ENCODE measurements at places on chromosomes 5 and 9.

DNA sequence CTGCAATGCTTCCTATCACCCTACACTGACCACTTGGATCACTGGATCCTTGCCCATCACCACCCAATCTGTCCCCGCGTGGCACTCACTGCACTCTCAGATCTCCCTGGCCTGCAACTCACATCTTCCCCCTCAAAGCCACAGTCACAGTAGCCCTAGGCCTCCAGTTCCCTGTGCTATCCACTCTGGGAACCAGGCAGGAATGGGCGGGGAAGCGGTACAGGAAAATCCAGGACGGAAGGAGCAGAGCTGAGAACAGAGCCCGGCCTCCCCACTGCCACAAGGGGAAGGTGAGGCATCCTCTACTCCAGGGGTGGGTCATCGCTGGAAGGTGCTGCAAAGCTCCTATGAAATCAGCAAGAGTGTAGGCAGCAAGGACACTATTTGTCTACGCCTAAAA, 102.6 kb downstream of the ESM1 start:
- no peak for DNase-seq

- DNase-seq = no peak
Observed at GRCh38 chr5:6452622-6453504, 4.2 kb downstream of the UBE2QL1 start.

DNA sequence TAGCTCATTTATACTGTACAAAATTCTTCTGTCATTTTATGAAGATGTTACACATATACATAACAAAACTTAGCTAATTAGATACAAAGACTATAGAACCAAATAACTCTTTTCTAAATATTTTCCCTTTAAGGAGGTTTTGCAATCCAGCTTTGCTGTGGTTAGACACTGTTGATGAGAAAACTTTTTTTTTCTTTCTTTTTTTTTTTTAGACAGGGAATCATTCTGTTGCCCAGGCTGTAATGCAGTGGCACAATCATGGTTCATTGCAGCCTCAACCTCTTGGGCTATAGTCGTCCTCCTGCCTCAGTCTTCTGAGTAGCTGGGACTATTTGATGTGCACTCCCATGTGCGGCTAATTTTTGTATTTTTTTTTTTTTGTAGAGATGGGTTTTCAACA, 38.5 kb upstream of the CDKN2B start:
- no peak for DNase-seq

DNA sequence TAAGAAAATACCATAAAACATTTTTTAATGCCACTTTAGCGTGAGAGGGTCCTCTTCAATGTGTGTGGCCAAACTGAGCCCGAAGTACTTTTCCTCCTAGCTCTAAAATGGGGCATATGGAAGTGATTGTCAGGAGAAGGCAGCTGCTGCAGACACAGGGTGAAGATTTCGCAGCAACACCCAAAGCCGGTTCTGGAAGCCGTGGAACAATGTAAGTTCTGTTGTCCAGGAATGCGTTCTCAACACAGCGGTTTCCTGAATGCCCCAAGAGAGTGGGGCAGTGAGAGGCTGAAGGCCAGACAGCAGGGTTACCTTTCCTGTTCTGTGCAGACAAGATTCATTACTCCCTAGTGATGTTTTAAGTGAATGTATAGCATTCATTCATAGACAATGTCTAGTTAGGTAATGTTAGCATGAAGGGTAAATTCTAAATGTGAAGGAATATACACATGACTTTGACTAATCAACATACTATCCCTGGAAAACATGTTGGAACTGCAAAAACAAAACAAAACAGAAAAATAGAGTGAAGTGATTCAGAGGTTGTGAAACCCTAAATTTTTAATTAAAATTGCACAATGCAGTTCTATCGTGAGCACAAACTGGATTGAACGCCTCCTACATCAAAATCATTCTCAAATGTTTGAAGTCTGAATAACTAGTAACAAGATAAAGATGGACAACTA, 197.0 kb upstream of the SEMA6A start:
- DNase-seq = peak; percentile 6

Measured in nephron progenitor cell (in vitro differentiated cells).